Islet precursor cell (in vitro differentiated cells): ENCODE measurements at places on chromosomes 11 and 22.

DNA sequence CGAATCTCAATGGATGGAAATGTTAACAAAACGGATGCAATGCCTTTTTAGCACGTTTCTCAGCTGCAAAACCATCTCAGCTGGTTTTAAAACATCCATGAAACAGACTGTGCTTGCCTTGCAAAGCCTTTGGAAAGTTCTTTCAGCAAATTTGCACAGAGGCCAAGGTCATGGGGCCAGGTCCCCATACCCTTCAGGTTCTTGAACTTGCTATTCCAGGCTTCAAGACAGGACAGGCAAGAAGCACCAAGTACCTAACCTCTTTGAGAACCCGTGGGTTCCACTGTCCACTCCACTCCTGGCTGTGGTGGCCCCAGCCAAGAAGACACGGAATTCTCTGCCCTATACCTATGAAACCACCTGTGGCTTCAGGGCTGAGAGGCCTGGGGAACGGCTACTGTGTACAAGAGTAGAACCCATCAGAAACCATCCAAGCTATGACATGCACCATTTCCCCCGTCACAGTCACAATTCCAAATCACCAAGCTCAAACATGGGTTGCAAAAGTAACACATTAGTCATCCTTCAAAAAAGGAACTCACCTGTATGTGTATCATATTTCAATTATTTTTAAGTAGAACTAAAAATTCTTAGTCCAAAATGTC lies 17.0 kb downstream of the TNKS1BP1 start:
- DNase-seq = no peak

- DNase-seq = no peak
These were observed 602 bp upstream of the INPP5J start for GRCh38 chr22:31122196-31122531.

DNA sequence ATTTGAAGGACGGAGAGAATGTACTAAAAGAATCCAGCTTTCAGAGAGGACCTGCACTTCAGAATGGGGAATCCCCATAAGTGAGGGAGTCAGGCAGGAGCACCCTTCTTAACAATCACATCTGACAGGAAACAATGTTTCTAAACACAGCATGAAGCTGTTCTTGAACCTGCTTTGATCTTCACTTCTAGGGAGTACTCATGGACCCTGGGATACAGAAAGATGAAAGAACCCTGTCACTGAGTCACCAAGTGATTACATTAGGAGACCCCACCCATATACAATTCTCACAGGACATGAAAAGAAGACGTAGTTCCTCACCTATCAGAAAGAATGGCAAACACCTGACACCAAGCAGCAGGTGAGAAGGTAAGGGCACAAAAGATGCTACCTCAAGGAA lies 296.9 kb upstream of the ZC3H12C start:
- DNase-seq = no peak

DNA sequence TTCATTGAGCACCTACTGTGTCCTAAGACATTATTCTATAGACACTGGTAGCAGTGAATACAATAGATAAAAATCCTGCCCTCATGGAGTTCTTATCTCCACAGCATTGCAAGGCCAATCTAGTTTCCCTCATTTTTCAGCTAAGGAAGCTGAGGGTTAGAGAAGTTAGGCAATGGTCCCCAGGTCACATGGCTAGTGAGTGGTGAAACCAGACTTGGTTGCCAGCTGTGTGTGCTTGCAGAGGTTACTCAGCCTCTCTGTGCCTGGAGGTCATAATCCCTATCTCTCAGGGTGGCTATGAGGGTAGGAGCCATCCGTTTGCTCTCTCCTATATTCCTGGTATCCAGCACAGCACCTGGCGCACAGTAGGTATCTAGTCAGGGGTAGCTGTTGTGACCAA lies 147.7 kb upstream of the SEZ6L start:
- peak; percentile 6 for DNase-seq

DNA sequence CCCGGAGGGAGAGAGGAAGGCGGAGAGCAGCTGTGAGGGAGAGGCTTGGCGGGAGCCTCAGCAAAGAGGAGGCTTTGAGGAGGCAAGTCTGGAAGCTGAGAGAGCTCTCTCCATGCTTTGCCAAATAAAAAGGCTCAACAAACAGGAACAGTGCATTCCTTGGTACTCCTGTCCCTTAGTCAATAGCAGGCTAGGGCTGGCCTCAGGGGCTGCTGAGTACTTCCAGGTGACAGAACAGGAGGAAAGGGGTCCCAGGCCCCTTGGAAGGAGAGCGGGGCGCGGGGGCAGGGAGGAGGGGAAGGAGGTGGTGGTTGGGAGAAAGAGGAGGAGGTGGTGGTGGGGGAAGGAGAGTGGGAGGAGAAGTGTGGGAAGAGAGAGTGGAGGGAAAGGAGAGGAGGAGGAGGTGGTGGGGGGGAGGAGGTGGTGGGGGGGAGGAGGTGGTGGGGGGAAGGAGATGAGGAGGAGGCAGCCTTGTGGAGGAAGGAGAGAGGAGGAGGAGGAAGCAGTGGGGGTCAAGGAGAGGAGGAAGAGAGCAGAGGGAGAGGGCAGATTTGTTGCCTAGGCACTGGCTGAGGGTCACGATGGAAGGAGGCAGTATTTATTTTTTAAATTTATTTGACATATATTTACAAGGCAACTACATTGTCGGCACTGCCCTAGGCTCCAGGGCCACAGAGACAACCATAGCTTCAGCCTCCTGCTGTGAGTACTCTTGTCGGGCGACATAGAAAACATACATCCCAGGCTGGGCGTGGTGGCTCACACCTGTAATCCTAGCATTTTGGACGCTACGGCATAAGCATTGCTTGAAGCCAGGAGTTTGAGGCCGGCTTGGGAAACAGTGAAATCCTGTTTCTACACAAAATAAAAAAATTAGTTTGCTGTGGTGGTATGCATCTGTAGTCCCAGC lies 74.2 kb upstream of the ZBED5 start:
- DNase-seq = peak; percentile 41

GRCh38 chr11:100831929-100832494 lies 144.9 kb downstream of the ARHGAP42 start:
- no peak for DNase-seq

DNA sequence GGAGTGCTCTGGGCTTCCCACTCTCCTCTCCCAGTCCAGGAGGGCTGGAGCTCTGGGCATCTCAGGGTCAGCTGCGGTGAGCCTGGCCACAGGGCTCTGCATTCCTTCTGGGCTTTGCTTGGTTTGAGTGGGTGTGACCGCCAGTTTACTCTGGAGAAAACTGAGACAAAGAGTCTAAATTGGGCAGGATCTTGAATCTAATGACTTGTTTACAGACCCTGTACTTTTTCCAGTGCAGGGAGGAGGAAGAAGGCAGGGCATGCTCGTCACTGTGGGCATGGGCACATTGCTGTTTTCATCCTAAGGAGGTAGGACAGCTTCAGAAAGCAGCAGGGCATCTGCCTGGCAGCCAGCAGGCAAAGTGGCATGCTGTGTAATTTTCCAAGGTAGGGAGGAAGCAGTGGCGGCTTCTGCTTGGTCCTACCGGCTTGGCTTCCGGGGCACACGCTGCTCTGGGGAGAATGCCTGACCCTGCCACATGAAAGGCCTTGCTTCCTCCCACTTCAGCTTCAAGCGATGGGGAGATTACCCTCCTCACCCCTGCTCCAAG lies 22.9 kb downstream of the FLI1 start:
- DNase-seq = peak; percentile 69

GRCh38 chr11:70433966-70434812 lies 35.9 kb downstream of the CTTN start:
- no peak for DNase-seq

DNA sequence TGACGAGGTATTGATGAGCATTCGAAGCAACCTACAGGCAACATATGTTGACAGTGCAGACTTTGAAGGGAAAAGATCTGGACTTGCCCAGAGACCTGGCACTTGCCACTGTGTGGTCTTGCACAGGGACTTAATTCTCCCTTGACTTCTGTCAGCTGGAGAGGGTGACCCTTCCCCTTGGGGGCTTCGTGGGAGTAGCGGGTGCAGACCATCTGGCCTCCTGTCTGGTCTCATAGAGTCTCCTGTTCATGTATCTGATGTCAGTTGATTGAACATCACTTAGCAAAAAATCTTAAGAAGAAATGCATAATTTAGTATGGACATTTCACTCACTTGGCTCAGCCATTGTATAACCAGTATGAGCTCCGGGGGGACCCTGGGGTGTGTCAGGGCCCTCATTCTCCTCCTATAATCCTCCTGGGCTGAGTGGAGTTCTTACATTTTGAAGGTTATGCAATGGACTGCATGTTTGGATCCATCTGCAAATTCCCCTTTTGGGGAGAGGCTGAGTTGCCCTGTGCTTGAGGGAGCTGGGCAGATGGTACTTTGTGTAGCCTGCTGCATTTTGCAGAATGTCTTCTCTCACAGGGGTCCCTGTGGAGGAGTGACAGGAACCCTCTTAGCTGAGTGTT lies 13.0 kb downstream of the BCR start:
- DNase-seq = no peak

- no peak for DNase-seq
These were observed 78.4 kb downstream of the NAV2 start for GRCh38 chr11:19790831-19791552.

DNA sequence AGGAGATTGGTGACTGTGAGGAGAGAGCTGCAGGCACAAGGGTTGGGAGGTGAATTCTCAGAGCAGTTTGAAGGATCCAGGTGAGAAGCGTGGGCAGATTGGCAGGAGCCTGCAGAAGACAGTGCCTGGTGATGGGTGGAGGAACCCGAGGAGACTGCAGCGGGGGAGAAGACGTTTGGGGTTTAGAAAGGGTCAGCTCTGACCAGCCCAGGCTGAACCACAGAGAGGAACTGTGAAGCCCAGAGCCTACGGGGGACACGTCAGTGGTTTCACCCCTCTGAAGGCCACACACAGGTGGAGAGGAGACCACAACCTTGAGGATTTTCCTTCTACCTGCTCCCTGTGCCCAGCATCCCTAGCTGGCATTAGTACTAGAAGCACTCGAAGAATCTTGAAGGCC lies 154.8 kb upstream of the TBCEL start:
- DNase-seq = no peak

- no peak for DNase-seq
These were observed 2.1 kb downstream of the FEZ1 start for GRCh38 chr11:125494031-125494360.

DNA sequence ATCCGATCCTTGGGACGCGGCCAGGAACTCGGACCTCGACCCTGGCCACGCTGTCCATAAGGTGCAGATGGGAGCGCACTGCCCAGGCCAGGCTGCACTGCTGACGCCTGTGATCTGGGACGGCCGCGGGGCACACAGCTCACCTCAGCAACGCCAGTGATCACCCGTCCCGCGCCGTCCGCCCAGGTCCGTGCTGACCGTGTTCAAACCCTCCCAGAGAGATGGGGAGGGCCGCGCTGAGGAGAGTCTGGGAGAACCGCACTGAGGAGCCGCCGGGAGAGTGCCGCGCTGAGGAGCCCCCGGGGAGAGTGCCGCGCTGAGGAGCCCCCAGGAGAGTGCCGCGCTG lies 636 bp downstream of the KCNQ1OT1 start:
- DNase-seq = peak; percentile 64

DNA sequence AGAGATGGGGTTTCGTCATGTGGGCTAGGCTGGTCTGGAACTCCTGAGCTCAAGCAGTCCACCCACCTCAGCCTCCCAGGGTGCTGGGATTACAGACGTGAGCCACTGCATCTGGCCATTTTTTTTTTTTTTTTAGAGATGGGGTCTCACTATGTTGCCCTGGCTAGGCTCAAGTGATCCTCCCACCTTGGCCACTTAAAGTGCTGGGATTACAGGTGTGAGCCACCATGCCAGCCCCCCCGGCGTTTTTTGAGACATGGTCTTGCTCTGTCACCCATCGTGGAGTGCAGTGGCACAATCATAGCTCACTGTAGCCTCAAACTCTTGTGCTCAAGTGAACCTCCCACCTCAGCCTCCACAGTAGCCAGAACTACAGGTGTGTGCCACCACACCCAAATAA lies 16.5 kb downstream of the RHBDD3 start:
- no peak for DNase-seq

DNA sequence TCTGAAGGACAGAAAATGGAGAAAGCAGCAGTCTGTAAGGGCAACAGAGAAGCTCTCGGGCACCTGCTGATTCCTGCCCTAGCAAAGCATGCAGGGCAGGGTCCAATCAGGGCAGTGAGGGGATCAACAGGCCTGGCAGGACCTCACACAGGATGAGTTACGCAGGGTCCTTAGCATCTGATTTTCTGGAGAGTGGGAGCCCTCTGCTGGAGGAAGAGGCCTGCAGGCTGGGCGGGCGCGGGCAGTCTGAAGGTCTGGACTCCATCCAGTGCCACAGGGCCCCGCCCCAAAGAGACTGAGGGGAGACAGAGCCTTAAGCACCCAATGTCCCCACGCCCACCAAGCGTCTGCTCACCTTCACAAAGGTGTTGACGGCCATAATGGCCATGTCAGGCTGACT lies 28.9 kb downstream of the AP1B1 start:
- DNase-seq = peak; percentile 89

- no peak for DNase-seq
These were observed 16.3 kb downstream of the AP5B1 start for GRCh38 chr11:65764434-65764833.

DNA sequence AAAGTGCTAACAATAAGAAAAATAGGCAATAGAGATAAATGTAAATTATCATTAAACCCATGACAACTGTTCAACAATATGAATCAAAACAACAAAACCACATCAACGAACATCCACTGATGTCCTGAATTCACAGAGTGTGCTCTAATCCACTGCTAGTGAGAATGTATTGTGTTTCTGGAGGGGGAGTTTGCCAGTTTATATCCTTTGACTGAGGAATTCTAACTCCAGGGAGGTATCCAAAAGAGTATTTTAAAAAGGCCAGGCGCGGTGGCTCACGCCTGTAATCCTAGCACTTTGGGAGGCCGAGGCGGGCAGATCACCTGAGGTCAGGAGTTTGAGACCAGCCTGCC lies 1.7 kb upstream of the WEE1 start:
- DNase-seq = no peak

DNA sequence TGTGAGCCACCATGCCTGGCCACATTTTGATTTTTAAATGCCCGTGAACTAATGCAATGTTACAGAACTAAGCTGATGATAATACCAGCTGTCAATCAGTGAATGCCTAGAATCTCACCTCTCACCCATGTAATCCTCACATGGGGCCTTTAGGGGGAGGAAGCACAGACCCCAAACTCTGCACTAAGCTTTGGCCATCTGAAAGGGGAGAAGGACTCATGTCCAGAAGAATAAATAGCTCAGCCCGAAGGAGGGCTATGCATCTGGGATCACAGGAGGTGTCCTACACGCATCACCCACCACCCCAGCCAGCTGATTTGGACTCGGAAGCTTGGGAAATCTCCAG lies 36.0 kb upstream of the YPEL1 start:
- DNase-seq = no peak

GRCh38 chr11:128289048-128289447 lies 298.3 kb downstream of the ETS1 start:
- no peak for DNase-seq

- no peak for DNase-seq
These were observed 21.6 kb downstream of the APOL1 start for GRCh38 chr22:36274531-36274930.

GRCh38 chr22:48639896-48640748 lies 1187.6 kb downstream of the BRD1 start:
- DNase-seq = no peak
